Activated CD4-positive, alpha-beta T cell treated with anti-CD3 and anti-CD28 coated beads for 4 hours (primary cell): ENCODE measurements at places on chromosomes 11 and 22.

GRCh38 chr11:81497202-81497804 is 1236.4 kb downstream of the FAM181B start:
- no peak for DNase-seq

- DNase-seq, result no peak
These were observed 126.5 kb downstream of the CASP12 start for GRCh38 chr11:104771763-104772162.

GRCh38 chr11:124895471-124895971 is 2.1 kb downstream of the ROBO4 start:
- no peak for DNase-seq

GRCh38 chr11:2137202-2138067 is 1.8 kb downstream of the IGF2 start:
- no peak for DNase-seq

- DNase-seq, result no peak
These were observed 109.9 kb downstream of the MICAL3 start for GRCh38 chr22:17914474-17914873.

DNA sequence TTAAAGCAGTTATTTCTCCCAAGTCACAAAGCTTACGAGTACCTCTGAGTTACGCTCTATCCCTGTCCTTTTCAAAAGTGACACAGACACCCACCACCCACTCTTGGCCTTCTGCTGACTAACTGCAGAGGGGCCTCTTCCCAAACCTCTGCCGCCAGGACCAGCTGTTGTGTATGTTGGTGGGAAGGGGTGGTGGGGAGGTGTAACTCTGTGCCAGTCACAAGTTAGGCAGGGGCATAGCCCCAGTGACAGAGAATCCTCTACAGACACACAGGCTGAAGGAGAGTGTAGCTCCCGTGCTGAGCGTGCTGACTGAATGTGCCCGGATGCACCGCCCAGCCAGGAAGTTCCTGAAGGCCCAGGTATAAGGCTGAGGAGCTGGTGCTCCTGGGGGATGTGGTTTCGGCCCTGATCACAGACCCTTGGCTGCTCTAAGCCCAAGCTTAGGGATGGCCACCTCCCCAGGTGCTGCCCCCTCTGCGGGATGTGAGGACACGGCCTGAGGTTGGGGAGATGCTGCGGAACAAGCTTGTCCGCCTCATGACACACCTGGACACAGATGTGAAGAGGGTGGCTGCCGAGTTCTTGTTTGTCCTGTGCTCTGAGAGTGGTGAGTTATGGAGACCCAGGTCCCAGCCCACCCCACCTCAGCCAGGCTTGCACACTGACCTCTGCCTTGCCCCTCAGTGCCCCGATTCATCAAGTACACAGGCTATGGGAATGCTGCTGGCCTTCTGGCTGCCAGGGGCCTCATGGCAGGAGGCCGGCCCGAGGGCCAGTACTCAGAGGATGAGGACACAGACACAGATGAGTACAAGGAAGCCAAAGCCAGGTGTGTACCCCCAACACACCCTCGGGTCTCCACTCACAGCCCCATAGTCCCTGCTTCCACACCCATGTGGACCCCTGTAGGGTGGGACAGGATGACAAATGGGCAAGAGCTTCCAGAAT is 4.9 kb downstream of the RIC8A start:
- no peak for DNase-seq

DNA sequence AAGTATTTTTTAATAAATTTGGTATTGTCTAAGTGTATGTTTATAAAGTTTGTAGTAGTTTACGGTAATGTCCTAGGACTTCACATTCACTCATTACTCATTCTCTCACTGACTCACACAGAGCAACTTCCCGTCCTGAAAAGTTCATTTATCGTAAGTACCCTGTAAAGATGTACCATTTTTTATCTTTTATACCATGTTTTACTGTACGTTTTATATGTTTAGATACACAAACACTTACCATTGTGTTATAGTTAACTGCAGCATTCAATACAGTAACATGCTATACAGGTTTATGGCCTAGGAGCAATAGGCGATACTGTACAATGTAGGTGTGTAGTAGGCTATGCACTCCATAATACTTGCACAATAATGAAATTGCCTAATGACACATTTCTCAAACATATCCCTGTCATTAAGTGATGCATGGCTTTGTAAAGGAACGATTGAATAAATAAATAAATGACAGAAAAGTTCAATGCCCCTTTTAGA is 12.5 kb upstream of the CARD18 start:
- DNase-seq, result no peak

DNA sequence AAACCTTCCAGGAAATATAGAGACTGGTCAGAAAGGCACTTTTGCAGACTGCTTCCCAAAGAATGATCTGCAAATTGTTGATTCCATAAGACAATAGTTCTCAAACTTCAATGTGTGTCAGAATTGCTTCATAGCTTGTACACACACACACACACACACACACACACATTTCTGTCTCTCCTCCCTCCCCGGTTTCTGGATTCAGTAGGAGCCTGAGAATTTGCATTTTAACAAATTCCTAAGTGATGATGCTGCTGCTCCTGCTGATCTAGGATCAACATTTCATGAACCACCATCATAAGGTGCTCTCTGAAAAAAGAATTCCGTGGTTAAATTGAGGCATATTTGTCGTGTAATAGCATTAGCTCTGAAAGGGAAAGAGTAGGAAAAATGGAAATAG is 35.3 kb upstream of the FZD4 start:
- no peak for DNase-seq

DNA sequence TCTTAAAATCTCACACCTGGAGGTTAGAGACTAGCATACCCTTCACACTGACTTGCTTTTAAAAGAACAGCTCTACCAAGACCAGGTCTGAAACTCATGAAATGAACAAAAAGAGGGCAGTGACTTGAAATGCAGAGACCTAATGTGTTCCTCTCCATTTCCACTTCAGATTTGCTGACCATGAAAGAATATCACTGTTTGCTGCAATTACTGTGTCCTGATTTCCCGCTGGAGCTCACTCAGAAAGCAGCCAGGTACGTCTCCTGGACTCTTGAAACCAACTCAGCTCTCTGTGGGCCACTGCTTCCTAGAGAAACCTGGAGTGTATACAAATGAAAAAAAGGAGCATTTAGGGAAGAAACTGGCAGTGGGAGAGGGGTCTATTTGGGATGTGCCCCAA is 39.2 kb downstream of the ARFGAP2 start:
- no peak for DNase-seq

- DNase-seq, result no peak
These were observed 33.5 kb upstream of the CSNK1E start for GRCh38 chr22:38350444-38351359.

DNA sequence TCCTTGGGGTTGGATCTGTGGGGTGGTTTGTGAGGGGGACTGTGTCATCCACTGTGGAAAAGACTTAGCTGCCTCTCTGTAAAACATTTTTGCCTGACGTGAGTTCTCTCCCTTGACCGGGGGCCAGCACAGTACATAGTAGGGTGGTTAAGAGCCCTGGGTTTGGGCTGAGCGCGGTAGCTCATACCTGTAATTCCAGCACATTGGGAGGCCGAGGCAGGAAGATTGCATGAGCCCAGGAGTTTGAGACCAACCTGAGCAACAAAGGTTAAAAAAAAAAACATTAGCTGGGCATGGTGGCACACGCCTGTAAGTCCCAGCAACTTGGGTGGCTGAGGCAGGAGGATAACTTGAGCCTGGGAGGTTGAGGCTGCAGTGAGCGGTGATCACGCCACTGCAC is 74.7 kb upstream of the WNT7B start:
- no peak for DNase-seq

DNA sequence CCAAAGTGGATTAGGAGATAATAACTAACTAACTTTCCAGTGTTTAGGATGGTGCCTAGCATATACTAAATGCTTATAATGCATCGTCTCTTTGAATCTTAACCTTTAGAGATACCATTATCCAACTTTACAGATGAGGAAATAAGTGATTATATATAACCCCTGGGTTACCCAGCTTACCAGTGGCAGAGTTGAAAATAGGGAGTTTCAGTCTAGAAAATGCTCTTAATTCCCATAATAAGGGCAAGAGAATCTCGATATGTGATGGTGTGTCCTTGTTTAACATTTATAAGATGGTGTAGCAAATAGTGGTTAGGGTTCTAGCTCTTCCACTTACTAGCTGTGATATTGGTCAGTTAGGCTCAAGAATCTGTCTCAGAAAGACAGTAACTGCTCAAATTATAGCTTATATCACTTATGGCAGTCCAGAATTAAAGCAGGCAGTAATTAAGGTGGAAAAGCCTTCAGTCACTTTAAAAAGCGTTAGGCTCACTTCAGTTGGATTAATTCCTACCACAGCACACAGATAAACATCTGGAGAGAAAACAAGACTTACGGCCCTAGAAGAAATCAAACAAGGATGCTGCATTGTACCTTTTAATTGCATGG is 6.3 kb downstream of the XBP1 start:
- no peak for DNase-seq

- DNase-seq, result no peak
These were observed 17.2 kb downstream of the TRPC6 start for GRCh38 chr11:101566626-101567025.

GRCh38 chr11:1487851-1488574 is 1.4 kb upstream of the MOB2 start:
- DNase-seq, result no peak
